Hepatocyte (in vitro differentiated cells): ENCODE measurements at places on chromosomes 3 and 15. TPM values are rescaled to one million over a fixed set of nuclear protein-coding genes. Genes with fewer than 3 reads are reported as not detected.
A peak's percentile ranks its signal among the peaks of the same experiment; 100 is the strongest.

GRCh38 chr3:179807588-179807987 is 154.7 kb downstream of the USP13 start:
- no peaks in the 10 kb centered on the region for H3K4me1 ChIP-seq
- no peak for DNase-seq

DNA sequence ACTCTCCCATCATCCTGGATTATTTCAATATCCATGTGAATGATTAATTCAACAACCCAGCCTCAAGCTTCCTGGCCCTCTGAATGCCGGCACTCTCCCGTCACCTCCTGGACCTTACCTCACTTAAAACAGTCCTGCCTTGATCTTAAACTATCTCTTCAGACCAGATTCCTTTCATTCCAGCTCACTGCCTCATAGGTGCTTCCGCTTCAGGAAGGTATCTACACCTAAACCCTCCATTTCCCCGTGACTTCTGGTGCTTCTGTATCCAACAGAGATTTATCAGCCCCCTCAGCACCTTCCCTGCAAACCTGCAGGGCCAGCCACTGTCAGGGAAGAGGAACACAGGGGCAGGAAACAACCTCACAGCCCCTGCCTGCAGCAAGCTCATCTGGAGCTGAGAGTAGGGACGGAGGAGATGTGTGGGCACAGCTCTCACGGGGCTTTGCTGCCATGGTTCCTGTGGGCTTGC is 98.9 kb upstream of the TJP1 start:
- peaks cover 23% of the 10 kb centered on the region for H3K4me1 ChIP-seq
- H3K27ac ChIP-seq = peak overlapping the region; percentile 67
- no peak overlapping the region for H3K4me3 ChIP-seq

GRCh38 chr3:140219291-140219690 is 284.3 kb downstream of the CLSTN2 start:
- no peak overlapping the region for H3K27ac ChIP-seq
- no peaks in the 10 kb centered on the region for H3K36me3 ChIP-seq
- no peak overlapping the region for H3K4me3 ChIP-seq
- no peaks in the 10 kb centered on the region for H3K27me3 ChIP-seq

GABRG3 gene
- 0.43 and 1.0 TPM in 2 replicates for total RNA-seq

MAP2K1 gene
- 20.1 and 23.7 TPM in 2 replicates for total RNA-seq
